Cortex of kidney (tissue), 1 donor: ENCODE measurements at places on chromosomes 6 and 20.

DNA sequence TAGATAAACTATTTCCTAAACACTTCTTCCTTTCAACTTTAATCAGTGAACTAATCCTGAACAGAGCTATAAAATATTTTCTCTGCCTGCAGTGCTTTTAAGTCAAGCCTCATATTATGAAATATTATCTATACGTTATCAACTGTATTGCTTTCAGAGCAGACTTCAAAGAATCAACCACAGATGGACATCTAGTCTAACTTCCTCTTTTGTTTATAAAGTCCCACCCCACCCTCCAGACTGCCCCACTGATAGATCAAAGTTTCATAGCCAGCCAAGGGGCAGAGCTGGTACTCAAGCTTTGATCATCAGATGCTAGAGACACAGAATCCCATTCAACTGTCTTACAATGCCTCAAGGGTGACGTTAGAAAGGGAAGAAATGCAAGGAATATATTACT, 308.3 kb downstream of the LAMA2 start:
- DNase-seq, result no peak

GRCh38 chr6:33147807-33148666, 44.2 kb downstream of the COL11A2 start:
- DNase-seq, result no peak

- no peak for DNase-seq
These were observed 90.4 kb upstream of the MCHR2 start for GRCh38 chr6:100084316-100084990.

DNA sequence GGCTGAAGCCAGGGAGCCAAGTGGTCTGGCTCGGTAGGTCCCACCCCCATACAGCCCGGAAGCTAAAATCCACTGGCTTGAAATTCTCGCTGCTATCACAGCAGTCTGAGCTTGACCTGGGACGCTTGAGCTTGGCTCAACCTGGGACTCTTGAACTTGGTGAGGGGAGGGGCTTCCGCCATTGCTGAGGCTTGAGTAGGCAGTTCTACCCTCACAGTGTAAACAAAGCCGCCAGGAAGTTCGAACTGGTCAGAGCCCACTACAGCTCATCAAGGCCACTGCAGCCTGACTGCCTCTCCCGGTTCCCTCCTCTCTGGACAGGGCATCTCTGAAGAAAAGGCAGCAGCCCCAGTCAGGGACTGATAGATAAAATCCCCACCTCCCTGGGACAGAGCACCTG, 1337.7 kb downstream of the HACE1 start:
- no peak for DNase-seq

GRCh38 chr6:16578695-16579285, 182.5 kb downstream of the ATXN1 start:
- no peak for DNase-seq

- no peak for DNase-seq
These were observed 636 bp downstream of the SRF start for GRCh38 chr6:43171707-43172103.

DNA sequence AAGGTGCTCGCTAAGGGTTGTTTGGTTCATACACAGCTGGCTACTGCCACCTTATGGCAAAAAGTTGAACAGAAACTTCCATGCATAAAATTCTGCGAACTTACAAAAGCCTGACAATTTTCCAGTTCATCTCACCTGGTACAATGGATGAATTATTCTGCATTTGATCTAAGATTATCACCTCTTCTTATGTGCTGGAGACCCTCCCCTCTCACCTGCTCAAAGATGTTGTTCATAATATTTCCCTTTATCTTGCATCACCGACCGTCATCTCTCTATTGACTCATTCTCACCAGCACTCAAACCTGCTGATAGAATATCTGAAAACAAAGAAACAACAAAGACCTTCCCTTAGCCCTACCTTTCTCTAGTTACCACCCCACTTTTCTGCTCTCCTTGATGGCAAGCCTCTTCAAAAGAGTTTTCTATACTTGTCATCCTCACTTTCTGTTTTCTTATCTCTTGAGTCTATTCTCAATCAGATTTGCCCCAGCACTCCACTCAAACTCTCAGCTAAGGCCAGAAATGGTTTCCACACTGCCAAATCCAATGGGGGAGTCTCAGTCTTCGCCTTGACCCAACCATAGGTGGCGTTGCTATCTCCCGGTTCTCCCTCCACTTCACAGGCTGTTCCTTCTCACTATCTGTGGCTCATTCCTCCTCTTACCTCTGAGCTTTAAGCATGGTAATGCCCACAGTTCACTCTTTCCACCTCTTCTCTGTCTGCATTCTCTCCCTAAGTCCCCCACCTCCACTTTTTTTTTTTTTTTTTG, 25.8 kb downstream of the SNRNP48 start:
- DNase-seq, result no peak

DNA sequence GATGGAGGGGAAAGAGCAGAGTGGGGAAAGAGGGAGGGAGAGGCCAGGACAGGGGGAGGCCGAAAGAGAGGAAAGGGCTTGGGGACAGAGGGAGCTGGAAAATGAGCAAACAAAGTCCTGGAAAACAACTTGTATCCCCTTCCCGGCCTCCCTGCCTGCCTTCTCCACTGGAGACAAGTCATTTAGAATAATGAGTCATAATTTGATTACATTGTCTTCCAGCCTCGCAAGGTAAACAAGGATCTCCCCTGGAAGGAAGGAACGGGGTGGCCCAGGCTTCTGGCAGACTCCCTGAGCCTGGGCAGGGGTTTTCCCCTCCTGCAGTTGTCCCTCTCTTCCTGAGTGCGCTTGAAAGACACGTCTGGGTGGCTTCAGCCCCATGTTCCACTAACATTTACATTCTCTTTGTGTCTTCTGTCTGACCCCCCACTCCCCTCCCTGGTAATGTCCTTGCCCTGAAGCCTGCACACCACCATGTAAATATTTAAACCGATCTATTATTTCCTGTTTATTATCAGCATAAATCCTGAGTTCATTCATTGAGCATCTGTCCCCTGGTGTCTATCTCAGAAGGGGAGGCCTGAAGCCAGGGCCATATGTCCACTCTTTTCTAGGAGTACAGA, 12.1 kb upstream of the MRPS18A start:
- no peak for DNase-seq

DNA sequence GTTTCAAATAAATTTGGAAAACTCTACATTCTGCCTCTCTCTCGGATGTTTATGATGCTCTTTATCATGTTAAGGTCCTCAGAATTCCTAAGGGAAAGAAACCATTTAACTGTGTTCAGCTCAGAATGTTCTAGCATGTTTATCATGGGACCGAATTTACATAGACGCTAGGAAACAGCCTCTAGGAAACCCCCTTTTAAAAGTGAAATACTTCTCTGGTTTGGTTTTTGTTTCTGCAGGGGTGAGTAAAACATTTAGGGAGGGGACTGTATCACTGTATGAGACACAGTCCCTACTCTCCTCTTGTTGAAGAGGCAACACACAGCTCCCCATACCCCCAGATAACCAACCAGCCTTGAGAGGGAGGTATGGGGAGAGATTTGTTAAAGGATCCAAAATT, 267.6 kb upstream of the SUPT3H start:
- DNase-seq, result no peak

DNA sequence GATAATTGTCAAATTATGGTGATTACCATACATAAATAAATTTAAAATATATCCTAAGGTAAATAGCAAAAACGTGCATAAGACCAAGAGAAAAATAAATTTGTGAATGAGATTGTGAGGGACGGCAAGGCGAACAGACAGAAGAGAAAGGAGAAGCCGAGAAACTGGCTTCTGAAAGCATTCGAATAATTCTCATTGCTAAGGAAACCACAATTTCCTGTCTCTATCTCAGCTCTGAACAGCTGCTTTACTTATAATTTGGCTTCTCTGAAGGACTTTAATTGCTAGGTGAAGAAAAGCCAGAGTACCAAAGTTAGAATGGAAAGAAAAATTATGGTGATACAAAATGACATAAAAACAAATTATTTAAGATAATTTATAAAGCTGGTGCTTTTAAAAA, 79.0 kb upstream of the RGS17 start:
- no peak for DNase-seq

- no peak for DNase-seq
These were observed 6.5 kb upstream of the BPIFB1 start for GRCh38 chr20:33276303-33277113.

- no peak for DNase-seq
These were observed 31.9 kb downstream of the NSFL1C start for GRCh38 chr20:1434571-1435336.

- no peak for DNase-seq
These were observed 26.3 kb upstream of the PMEPA1 start for GRCh38 chr20:57735831-57736737.

DNA sequence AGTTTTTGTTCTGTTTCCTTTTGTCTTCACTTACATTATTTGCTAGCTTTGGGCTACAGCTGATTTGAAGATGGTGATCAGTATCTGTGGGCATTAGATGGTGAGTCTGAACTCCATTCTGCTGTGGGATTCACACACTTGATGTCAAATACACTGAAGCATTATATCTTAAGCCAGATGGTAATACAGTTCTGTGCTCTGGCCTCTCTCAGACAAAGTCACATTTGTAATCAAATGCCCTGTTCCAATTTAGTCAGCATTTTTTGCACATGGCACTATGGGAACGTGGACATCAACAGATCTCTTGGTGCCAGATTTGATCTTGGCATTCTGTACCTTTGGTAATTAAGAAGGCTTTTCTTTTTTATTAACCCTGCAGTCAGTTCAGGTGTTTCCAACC, 56.0 kb downstream of the SASH1 start:
- no peak for DNase-seq

DNA sequence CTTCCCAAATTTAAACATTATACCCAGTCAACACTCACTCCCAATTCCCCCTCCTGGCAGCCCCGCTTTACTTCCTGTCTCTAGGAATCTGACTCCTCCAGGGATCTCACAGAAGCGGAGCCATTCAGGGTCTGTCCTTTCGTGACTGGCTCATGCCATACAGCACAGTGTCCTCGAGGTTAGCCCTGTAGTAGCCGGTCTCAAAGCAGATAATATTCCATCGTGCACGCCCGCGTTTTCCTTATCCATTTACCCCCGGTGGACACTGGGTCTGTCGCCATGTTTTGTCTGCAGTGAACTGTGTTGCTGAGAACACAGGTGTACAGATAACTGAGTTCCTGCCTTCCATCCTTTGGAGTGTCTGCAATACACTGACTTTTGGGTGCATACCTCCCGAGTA, 95.3 kb downstream of the TTLL2 start:
- no peak for DNase-seq

DNA sequence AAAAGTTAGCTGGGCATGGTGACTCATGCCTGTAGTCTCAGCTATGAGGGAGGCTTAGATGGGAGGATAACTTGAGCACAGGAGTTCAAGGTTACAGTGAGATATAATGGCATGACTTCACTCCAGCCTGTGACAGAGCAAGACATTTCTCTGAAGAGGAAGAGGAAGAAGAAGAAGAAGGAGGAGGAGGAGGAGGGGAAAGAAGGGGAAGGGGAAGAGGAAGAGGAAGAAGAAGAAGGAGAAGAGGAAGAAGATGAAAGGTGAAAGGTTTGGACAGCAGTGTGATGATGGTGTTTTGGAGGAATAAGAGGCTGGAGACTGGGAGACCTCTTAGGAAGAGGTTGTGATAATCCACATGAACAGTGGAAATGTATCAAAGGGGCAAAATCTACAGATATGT, 410.7 kb upstream of the JAG1 start:
- no peak for DNase-seq

GRCh38 chr6:10389739-10390494, 25.0 kb downstream of the TFAP2A start:
- DNase-seq, result no peak

GRCh38 chr20:8335495-8336195, 203.6 kb downstream of the PLCB1 start:
- DNase-seq, result no peak

- no peak for DNase-seq
These were observed 207.0 kb upstream of the TCF21 start for GRCh38 chr6:133681891-133682290.

GRCh38 chr6:143941852-143942627, 66.0 kb downstream of the PLAGL1 start:
- no peak for DNase-seq

DNA sequence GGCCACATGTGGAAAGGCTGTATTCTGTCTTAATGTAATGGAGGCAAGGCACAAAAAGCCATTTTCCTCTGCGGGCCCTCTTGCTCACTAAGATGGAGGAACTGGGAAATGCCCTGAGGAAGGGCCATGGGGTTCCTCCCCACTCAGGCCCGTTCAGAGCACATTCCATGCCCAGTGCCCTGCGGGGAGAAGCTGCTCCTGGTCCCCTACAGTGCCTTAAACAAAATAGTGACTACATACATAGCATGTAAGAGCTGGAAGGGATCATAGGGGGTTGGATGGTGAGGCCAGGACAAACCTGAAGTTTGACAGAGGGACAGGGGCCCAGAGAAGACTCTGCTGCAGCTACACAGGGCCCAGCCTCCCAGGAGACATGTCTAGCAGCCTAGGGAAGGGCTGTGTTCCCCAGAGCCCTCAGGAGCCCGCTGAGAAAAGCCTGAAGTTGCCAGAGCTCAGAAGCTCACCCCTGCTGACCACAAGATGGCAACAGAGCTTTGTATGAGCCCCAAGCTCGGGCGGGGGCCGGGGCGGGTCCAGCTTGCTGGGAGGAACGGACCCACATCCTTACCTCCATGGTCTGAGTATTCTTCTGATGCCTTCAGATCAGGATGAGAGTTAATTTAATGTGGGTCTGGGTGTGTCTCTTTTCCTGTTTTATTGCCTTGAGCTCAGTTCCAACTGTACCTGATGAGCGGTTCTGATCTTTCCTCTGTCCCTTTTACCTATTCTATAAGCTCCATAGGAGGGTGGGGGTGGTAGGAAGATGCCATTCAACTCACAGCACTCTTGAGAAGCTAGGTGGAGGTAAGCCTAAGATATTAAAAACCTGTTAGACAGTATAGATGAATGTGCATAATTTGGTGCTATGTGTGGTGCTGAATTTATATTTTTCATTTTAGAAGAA, 242.9 kb downstream of the CDC5L start:
- DNase-seq, result no peak

DNA sequence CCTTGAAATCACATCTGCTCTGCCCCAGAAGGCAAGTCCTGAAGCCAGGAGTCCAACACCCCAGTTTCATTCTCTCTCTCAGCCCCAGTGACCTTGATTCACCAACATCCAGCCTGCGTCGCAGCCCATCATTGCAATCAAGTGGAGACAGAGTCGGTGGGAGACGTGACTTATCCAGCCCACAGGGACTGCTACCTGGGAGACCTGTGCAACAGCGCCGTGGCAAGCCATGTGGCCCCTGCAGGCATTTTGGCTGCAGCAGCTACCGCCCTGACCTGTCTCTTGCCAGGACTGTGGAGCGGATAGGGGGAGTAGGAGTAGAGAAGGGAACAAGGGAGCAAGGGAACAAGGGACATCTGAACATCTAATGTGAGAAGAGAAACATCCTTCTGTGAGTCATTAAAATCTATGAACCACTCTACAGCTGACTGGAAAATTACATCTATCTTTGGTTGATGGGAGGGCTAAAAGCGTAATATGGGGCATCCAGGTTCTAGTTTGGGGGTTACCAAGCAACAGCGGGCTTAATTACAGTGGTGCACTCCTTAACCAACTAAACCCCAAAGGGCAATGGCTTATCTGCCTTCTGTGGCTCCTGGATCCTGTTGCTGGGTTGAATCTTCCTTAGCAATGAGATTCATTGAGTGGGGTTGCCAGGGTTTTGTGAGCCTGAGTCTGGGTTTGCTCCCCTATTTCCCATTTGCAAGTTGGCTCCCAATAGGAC, 2.5 kb downstream of the LY6G6D start:
- DNase-seq, result no peak

- no peak for DNase-seq
These were observed 75.4 kb downstream of the ARHGAP18 start for GRCh38 chr6:129634411-129635230.
